ENCODE measurements at places on chromosomes 2 and 18. TPM values are rescaled to one million over a fixed set of nuclear protein-coding genes. Genes with fewer than 3 reads are reported as not detected.

CNDP1 gene
- total RNA-seq, result not detected

STRADB gene
- total RNA-seq, result 25.1 TPM

- H3K4me3 ChIP-seq, result no peak overlapping the region
- no peaks in the 10 kb centered on the region for H3K36me3 ChIP-seq
- no peak overlapping the region for H3K27ac ChIP-seq
- DNase-seq, result no peak
- no peaks in the 10 kb centered on the region for H3K4me1 ChIP-seq
Observed at GRCh38 chr2:18304849-18305248, 255.6 kb downstream of the RDH14 start.

- peaks cover 21% of the 10 kb centered on the region for H3K27me3 ChIP-seq
- H3K4me1 ChIP-seq, result no peaks in the 10 kb centered on the region
- no peak overlapping the region for H3K27ac ChIP-seq
- no peaks in the 10 kb centered on the region for H3K36me3 ChIP-seq
- DNase-seq, result no peak
Observed at GRCh38 chr2:46806526-46806925, 109.1 kb downstream of the MCFD2 start.
